ENCODE measurements at places on chromosomes 7 and 10.
A peak's percentile ranks its signal among the peaks of the same experiment; 100 is the strongest.

GRCh38 chr7:78635026-78635793 is 818.3 kb downstream of the MAGI2 start:
- H3K4me1 ChIP-seq: no peaks in the 10 kb centered on the region
- DNase-seq: no peak
- H3K27ac ChIP-seq: no peak overlapping the region

- no peak for DNase-seq
- no peaks in the 10 kb centered on the region for H3K27me3 ChIP-seq
- H3K4me1 ChIP-seq: peaks cover 6% of the 10 kb centered on the region
- H3K4me3 ChIP-seq: no peak overlapping the region
- no peak overlapping the region for H3K27ac ChIP-seq
- peaks cover 8% of the 10 kb centered on the region for H3K36me3 ChIP-seq
Measured at GRCh38 chr10:92177546-92177945, 113.3 kb downstream of the CPEB3 start.

DNA sequence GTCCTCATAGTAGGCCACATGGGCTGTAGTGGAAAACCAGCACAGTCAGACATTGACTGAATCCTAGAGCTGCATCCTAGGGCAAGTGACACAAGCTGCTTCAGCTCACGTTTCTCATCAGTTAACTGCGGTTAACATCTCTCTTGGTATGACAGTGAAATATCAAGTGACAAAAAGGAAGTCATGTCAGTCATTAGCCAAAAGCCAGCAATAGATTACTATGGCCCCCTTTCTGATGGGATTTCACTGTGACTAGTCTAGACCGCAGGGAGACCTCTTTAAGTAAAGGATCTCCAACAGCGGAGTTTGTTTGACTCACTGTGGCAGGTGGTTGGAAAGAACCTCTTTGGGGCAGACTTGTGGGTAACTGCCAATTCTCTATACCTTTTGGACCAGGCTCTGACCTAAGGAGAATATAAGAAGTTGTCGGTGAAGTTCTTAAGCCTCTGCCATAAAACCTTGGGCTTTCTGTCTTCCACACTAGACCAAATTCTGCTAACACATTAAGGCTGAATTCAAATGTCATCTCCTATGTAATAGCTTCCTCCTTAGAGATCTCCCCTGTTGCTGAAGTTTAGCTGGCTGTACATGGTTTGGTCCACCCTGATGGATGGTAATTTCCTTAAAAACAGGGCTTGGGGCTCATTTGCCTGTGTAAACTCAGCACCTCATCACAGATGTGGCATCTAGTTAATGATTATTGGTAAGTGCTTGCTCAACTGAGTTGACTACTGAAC is 115.3 kb downstream of the SGMS1 start:
- no peak overlapping the region for H3K4me3 ChIP-seq
- peak; percentile 28 for DNase-seq
- H3K36me3 ChIP-seq: peaks cover 7% of the 10 kb centered on the region

DNA sequence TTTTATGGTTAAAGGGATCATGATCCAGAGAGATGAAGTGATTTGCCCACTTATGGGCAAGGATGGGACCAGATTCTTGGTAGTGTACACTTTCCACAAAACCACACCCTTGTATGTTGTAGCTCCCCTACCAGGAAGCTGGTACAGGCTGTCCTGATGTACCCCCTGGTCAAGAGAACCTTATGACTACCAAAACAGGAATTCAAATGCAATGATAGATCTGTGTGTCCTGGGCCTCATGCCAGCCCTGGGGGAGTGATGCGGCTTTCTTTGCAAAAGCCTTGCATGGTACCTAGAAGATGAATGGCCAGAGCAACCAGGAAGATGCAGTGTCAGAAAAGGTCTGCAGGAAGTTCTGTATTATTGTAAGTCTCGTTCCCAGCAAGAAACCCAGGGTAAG is 94.9 kb upstream of the AGK start:
- H3K4me1 ChIP-seq: no peaks in the 10 kb centered on the region
- DNase-seq: no peak
- H3K27me3 ChIP-seq: peaks cover 3% of the 10 kb centered on the region
- H3K27ac ChIP-seq: no peak overlapping the region
- no peaks in the 10 kb centered on the region for H3K36me3 ChIP-seq
- no peak overlapping the region for H3K4me3 ChIP-seq

- no peaks in the 10 kb centered on the region for H3K27me3 ChIP-seq
- DNase-seq: no peak
- H3K4me1 ChIP-seq: peaks cover 3% of the 10 kb centered on the region
- no peaks in the 10 kb centered on the region for H3K36me3 ChIP-seq
- peak overlapping the region; percentile 26 for H3K27ac ChIP-seq
Measured at GRCh38 chr7:30914596-30914995, 2.9 kb downstream of the AQP1 start.

DNA sequence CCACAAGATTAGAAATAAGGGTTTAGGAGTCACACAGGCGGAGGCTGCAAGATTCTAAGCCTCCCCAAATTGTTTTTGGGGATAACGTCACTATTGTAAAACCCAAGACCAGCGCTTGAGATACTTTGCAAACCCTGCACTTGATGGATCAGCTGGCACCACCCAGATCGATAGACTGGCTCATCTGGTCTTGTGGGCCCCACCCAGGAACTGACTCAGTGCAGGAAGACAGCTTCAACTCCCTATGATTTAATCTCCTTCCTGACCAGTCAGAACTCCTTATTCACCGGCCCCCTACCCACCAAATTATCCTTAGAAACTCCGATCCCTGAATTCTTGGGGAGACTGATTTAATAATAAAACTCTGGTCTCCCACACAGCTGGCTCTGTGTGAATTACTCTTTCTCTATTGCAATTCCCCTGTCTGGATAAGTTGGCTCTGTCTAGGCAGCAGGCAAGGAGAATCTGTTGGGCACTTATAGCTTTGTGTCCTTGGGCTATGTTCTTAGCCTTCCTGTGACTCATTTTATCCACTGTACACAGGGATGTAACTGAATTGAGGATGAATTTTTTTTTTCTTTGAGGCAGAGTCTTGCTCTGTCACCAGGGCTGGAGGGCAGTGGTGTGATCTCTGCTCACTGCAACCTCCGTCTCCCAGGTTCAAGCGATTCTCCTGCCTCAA is 64.4 kb upstream of the CARD11 start:
- no peaks in the 10 kb centered on the region for H3K36me3 ChIP-seq
- no peak overlapping the region for H3K27ac ChIP-seq
- H3K4me1 ChIP-seq: peaks cover 25% of the 10 kb centered on the region

DNA sequence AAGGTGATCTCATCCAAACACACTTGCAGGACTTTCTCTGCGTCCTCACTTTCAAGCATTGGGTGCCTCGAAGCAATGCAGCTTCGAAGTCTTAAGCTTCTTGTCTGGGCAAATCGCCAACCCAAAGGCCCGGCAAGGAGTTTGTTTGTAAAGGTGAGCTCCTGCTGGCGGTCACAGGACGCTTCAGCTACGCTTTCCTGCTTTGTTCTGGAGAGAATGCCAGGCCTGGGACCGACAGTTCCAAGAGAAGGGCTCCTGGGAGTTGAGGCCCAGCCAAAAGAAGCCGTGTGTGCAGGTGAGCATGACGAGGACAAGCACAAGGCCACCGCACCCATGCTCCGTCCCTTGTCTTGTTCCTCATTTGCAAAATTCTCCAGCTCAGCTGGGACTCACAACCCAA is 106.6 kb upstream of the DOCK1 start:
- no peaks in the 10 kb centered on the region for H3K36me3 ChIP-seq
- H3K27me3 ChIP-seq: no peaks in the 10 kb centered on the region
- H3K27ac ChIP-seq: no peak overlapping the region
- H3K4me3 ChIP-seq: no peak overlapping the region
- no peak for DNase-seq

- no peak overlapping the region for H3K27ac ChIP-seq
- no peaks in the 10 kb centered on the region for H3K27me3 ChIP-seq
- H3K4me3 ChIP-seq: no peak overlapping the region
- peaks cover 32% of the 10 kb centered on the region for H3K4me1 ChIP-seq
- DNase-seq: no peak
- peaks cover 81% of the 10 kb centered on the region for H3K36me3 ChIP-seq
Measured at GRCh38 chr10:49164559-49165188, 23.5 kb downstream of the TMEM273 start.
